GM18507 (cell line): ENCODE measurements at places on chromosomes 7 and 10.

DNA sequence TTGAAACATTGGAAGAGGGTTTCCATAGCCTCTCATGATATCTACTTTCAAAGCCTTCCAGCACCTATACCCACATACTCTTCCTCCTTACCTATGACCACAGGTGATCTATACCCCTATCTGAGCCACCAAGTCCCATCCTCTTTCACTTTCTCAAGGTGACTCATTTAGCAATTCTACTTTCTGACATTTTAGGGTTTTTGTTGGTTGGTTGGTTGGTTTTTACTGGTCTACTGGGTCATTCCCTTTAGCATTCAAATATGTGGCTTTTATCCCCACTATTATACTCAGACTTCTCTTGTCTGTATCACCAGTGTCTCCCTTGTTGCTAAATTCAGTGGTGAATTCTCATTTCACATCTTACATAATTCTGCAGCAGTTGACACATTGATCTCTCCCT is 130.4 kb upstream of the STEAP4 start:
- no peak for DNase-seq

- DNase-seq, result no peak
These were observed at the start of gene AEBP1 for GRCh38 chr7:44103923-44104859. AEBP1 (plus strand) TSS chr7:44104345; CDS start chr7:44104666, 321 bp downstream.

DNA sequence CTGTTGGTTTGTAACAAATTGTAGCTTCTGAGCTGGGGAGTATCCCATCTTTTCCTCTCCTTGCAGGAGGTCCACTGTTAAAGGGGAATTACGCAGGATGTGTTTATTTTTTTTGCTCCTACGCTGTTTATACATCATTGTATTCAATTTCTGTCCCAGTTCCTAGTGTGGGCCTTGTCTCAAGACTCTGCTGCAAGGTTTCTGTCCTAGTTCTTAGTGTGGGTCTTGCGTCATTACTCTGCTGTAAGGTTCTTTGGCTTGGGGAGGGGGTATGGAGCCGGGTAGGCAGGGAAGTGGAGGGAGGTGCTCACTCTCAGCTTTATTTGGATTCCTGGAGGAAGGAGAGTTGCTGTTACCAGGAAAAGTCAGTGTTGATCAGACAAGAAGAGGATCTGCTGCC is 64.0 kb upstream of the TRIM8 start:
- DNase-seq, result no peak

- no peak for DNase-seq
These were observed 135.1 kb upstream of the RET start for GRCh38 chr10:42941790-42942189.

DNA sequence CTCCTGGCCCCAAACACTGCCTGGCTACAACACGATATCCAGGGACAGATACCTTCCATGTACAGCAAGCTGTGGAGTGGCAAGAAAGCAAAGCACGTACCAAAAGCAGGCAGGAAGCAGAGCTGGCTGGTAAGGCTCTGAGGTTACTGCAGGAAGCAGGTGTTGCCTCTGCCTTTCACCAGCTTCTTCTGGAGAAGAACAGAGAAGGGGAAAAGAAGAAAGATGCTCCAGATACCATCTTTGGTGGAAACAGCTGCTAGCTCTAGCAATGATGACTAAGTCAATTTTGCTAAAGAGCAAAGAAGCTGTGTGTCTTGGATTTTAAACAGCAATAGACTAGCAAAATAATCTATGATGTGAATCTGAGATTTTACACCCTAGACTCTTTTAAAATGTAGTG is 34.9 kb upstream of the PRSS1 start:
- DNase-seq, result no peak

- DNase-seq, result no peak
These were observed 176.8 kb upstream of the AHR start for GRCh38 chr7:17121671-17122070.

DNA sequence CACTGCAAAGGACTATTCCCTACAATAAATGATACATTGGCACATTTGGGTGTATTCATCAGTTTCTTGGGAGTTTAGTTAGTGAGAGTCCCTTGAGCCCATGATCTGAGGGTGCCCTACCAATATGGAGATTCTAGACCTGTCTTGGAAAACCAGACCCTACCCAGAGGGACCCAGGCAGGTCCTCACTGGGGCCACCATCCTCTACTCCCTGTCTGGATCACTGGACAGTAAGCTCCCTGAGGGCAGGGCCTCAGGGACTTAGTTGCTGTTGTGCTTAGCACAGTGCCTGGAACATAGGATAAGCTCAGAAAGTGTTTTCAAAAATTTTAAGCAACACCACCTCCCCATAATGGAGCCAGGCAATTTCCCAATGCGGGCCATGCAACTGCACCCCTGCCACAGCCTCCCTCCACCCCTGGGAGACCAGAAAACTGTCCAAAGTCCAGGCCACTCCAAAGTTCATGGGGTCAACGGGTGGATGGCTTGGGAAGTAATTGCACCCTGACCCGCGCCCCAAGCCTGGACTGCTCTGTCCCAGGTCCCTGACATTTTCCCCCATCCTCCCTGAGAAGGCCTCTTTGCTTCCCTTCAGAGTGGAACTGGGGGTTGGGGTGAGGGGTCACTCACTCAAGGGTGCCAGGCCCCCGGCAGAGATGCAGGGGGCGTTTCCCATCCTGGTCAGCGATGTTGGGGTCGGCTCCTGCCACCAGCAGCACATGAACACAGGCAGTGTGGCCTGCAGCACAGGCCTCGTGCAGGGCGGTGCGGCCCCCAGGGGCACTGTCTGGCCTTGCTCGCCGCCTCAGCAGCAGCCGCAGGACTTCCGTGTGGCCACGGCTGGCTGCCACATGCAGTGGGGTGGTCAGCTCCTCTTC is 1.0 kb downstream of the ASB10 start:
- no peak for DNase-seq

- DNase-seq, result no peak
These were observed 51.5 kb downstream of the PIP4K2A start for GRCh38 chr10:22662733-22663330.

GRCh38 chr10:50406457-50407070 is 155.2 kb upstream of the ASAH2 start:
- no peak for DNase-seq

- no peak for DNase-seq
These were observed 30.5 kb downstream of the ARMC3 start for GRCh38 chr10:22958338-22958737.

- no peak for DNase-seq
These were observed 58.9 kb upstream of the NCAPG2 start for GRCh38 chr7:158763454-158764033.

GRCh38 chr10:35388197-35388596 is 51.9 kb downstream of the CCNY start:
- DNase-seq, result no peak

DNA sequence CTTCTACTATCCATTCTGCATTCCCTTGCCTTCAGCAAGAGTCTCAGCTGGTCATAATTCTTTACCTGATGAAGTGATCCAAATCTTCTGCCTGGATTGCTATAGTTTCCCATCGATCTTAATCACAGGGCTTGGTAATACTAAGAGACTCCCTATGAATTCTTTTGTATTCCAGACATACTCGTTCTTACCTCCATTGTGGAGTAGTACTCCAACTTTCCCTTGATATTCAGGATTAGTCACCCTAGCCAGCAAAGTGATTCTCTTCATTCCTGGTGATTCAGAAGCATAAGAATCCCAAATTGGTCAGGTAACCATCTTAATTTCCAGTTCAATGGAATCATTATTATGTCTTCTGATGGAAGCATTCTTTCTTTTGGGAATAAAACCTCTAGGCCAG is 96.7 kb downstream of the TWIST1 start:
- no peak for DNase-seq

GRCh38 chr7:143299840-143300239 is 11.7 kb downstream of the CASP2 start:
- no peak for DNase-seq

GRCh38 chr10:35433851-35434426 is 97.6 kb downstream of the CCNY start:
- DNase-seq, result no peak

GRCh38 chr7:12369756-12370155 is 33.9 kb downstream of the VWDE start:
- no peak for DNase-seq

- DNase-seq, result no peak
These were observed 47.1 kb upstream of the TMEM72 start for GRCh38 chr10:44864051-44864450.

- no peak for DNase-seq
These were observed 118.7 kb downstream of the NPTX2 start for GRCh38 chr7:98735801-98736200.

GRCh38 chr10:76012716-76013327 is 581.4 kb downstream of the LRMDA start:
- no peak for DNase-seq

DNA sequence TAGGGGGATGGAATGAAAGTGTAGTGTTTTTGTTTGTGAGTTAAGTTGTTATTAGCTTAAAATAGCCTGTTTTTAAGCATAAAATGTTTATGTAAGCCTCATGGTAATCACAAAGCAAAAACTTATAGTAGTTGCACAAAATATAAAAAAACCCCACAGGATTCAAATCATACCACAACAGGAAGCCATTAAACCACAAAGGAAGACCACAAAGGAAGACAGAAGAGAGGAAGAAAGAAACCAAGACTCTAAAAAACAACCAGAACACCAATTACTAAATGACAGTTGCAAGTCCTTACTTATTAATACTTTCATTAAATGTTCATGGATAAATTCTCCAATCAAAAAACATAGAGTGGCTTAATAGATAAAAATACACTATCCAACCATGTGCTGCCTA is 63.6 kb downstream of the ANKRD7 start:
- no peak for DNase-seq

- DNase-seq, result no peak
These were observed 39.0 kb downstream of the SEC61G start for GRCh38 chr7:54719974-54720373.

DNA sequence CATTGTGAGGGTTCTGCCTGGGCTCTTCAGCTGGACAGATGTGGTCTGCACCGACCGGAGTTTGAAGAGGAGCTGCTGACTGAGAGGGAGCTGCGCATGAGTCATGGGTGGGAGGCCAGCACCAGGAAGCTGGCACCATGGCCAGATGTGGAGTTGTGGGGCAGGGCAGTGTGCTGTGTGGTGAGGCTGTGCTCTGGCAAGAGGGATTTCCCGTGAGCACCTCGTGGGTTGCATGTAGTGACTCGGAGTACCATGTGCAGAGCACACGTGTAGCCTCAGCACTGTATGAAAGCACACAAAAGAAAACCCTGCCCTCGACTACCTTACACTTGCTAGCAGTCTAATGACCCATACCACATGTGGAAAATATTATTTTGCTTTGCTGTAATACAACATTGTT is 103.4 kb downstream of the WNT2 start:
- no peak for DNase-seq

- no peak for DNase-seq
These were observed 404.1 kb upstream of the MKI67 start for GRCh38 chr10:128530301-128530700.

DNA sequence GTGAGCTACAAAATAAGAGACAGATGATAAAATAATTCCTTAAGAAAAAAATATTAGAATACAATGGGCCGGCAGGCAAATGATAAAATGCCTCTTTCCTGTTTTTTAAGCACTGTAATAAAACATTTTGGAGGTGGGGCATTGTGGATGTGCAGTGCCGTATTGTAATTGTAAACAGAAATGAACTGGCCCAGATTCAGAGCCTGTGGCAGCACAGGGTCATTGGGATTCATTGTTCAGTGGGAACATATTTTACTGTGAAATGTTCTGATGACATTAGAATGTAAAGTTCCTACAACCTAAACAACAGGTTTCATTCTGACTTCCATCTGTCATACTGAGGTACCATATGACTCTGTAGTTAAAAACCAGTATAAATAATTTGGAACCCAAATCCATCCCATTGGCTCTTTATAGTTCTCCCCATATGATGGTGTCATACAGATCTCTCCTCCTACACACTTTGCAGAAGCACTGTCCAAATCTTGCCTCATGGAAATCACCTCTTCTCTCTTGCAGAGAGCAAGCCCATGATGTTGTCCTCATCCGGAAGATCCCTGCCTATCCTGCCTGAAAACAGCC is 264.6 kb downstream of the WDR37 start:
- DNase-seq, result no peak

GRCh38 chr7:5681979-5682546 is 99.4 kb downstream of the RNF216 start:
- DNase-seq, result no peak

GRCh38 chr7:135193615-135194081 is 17.7 kb downstream of the WDR91 start:
- no peak for DNase-seq

- DNase-seq, result no peak
These were observed 69.5 kb downstream of the ARID5B start for GRCh38 chr10:61971003-61971325.

DNA sequence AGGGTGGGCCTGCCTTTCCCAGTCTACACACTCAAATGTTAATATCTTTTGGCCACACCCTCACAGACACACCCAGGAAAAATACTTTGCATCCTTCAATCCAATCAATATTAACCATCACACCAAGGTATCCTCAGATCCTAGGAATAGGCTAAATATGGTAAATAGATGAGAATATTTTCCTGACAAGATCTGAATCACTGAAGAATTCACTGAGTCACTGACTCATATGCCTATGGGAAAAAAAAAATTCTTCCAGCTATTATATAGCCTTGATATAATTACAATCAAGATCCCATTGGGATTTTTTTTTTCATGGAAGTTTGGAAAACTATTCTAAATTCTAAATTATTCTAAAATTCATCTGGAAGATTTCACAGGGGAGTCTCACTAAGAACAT is 65.8 kb downstream of the INHBA start:
- no peak for DNase-seq

DNA sequence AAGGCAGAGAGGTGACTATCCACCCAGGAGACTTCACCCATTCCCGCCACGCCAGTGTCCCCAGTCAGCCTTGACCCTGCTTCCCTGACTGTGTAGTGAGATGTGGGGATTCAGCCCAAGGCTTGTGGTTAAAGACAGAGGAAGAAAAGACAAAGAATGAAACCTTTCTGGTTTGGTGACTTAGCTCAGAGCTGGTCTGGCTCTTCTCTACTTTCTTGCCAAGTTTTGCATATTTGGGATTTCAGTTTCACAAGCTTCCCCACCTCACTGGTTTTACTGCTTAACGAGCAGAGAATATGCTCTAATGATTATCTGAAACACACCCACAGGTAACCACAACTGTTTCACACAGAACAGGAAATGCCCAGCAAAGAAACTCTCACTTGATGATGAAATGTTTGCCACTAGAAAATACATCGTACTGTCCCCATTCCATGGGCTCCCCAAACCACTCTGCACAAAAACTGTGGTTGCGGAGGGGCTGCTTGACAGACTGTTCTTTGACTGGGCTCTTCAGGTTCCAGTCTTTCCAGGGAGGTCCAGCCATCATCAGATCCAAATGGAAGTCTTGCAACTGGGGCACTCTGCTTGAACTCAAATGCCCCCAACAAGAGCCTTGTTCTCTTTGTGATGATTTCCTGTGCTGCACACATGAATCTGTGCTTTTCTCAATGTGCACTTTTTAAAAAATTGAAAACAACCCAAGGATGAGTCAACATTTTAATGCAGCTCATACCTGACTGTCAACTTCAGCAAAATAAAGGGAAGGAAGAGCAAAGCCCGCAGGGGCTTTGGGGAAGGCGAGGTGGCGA is 95.5 kb downstream of the CTBP2 start:
- DNase-seq, result peak; percentile 65
